ENCODE measurements at places on chromosomes 13 and 19. TPM values are rescaled to one million over a fixed set of nuclear protein-coding genes. Genes with fewer than 3 reads are reported as not detected.

GRCh38 chr13:65470781-65471180 is 1759.4 kb downstream of the PCDH9 start:
- H3K4me3 ChIP-seq, result no peak overlapping the region
- no peaks in the 10 kb centered on the region for H3K4me1 ChIP-seq
- no peaks in the 10 kb centered on the region for H3K36me3 ChIP-seq
- H3K27me3 ChIP-seq, result no peaks in the 10 kb centered on the region
- DNase-seq, result no peak
- H3K27ac ChIP-seq, result no peak overlapping the region

- H3K36me3 ChIP-seq, result no peaks in the 10 kb centered on the region
- no peaks in the 10 kb centered on the region for H3K27me3 ChIP-seq
- no peaks in the 10 kb centered on the region for H3K4me1 ChIP-seq
- H3K27ac ChIP-seq, result no peak overlapping the region
- no peak overlapping the region for H3K4me3 ChIP-seq
- DNase-seq, result no peak
Measured at GRCh38 chr13:93147298-93147645, 79.3 kb upstream of the GPC6 start.

DNA sequence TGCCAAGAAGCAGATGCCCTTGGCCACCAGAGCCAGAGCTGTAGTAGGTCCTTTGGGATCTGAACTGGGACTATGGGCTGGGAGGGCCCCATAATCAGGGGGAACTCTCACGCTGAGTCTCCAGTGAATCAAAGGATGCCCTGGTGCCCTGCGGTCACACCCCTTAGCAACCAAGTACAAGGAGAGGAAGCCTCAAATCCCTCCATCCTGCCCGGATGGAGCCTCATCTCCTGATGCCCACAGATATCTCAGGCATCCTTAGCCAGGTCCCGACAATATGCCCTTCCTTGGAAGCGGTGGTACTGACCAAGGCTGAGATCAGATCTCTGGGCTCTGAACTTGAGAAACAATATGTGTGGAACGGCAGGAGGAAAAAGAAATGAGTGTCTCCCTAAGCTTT is 1.7 kb downstream of the PLEKHA4 start:
- peaks cover 15% of the 10 kb centered on the region for H3K4me1 ChIP-seq
- H3K27ac ChIP-seq, result no peak overlapping the region

DNA sequence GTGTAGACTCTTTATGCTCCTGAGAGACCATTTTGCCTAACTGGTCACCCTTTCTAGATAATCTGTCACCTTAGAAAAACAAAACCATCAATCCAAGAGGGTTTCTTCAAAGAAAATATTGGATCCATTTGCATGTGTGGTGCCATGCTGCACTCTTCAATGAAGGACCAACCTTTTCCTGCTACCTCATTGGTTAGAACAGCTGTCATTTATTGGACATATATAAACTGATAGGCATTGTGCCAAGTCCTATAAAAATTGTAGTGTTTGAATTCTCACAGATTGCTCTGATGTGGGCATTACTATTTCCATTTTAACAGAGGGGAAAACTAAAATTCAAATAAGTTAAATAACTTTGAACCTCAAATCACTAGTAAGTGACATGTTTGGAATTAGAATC is 333.2 kb downstream of the MYO16 start:
- H3K36me3 ChIP-seq, result no peaks in the 10 kb centered on the region
- H3K27me3 ChIP-seq, result no peaks in the 10 kb centered on the region
- no peaks in the 10 kb centered on the region for H3K4me1 ChIP-seq

DNA sequence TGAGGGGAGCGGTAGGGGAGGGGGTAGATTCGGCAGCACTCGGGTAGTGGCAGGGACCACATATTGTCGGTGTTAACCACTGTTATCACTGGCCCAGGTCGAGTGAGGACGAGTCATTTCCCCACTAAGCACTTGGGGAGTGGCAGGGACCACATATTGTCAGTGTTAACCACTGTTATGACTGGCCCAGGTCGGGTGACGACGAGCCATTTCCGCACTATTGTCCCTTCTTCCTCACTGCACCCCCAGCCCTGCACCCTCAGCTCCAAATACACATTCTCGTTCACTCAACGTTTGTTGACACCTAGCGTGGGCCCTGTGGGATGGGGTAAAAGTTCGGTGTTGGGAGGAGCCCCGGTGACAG is 467 bp upstream of the CLN5 start:
- H3K27me3 ChIP-seq, result no peaks in the 10 kb centered on the region
- peaks cover 22% of the 10 kb centered on the region for H3K4me1 ChIP-seq
- peak overlapping the region; percentile 59 for H3K4me3 ChIP-seq
- peaks cover 6% of the 10 kb centered on the region for H3K36me3 ChIP-seq
- DNase-seq, result no peak

DNA sequence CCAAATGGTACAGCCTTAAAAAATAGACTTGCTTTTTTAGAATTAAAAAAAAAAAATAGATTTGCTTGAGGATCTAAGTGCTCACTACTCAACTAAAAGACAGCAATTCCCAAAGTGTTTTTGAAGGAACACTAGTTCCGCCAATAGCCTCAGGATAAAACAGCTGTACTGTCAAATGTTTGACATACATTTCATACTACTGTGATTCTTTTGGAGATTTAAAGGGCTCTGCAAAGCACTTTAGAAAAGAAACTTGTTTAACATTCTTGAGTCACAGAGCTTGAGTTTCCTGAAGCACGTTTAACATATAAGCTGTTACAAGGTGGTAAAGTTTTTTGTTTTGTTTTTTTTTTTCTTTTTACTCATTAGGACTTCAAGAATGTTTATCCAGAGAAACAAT is 23.1 kb upstream of the KLF5 start:
- H3K4me1 ChIP-seq, result no peaks in the 10 kb centered on the region
- H3K27ac ChIP-seq, result no peak overlapping the region
- no peaks in the 10 kb centered on the region for H3K27me3 ChIP-seq
- DNase-seq, result no peak
- H3K4me3 ChIP-seq, result no peak overlapping the region

DNA sequence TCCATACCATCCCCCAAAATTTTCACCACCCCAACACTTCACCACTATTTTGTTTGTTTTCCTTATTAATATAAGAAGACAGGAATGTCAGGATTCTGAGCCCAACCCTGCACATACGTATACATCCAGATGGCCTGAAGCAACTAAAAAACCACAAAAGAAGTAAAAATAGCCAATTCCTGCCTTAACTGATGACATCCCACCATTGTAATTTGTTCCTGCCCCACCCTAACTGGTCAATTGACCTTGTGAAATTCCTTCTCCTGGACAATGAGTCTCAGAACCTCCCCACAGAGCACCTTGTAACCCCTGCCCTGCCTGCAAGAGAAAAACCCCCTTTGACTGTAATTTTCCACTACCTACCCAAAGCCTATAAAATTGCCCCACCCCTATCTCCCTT is 132.5 kb downstream of the ZNF675 start:
- H3K27me3 ChIP-seq, result no peaks in the 10 kb centered on the region
- no peak overlapping the region for H3K27ac ChIP-seq
- no peaks in the 10 kb centered on the region for H3K36me3 ChIP-seq
- no peak overlapping the region for H3K4me3 ChIP-seq

DNA sequence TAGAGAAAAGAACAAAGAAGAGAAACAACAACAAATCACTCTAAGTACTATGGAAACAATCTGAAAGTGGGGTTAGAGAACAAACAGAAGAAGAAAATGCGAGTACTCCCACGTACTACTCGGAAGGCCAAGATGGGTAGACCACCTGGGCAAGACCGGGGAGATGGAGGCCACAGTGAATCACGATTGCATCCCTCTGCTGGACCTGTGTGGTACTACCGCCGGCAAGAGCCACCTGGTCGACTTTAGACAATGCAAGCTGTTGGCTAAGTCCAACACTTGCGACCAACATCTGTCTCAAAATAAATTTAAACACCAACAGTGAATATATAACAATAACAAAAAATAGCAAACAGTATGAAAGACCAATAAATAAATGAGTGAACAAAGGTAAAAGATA is 45.5 kb upstream of the ZNF91 start:
- no peak overlapping the region for H3K4me3 ChIP-seq
- no peaks in the 10 kb centered on the region for H3K27me3 ChIP-seq
- no peak for DNase-seq

DNA sequence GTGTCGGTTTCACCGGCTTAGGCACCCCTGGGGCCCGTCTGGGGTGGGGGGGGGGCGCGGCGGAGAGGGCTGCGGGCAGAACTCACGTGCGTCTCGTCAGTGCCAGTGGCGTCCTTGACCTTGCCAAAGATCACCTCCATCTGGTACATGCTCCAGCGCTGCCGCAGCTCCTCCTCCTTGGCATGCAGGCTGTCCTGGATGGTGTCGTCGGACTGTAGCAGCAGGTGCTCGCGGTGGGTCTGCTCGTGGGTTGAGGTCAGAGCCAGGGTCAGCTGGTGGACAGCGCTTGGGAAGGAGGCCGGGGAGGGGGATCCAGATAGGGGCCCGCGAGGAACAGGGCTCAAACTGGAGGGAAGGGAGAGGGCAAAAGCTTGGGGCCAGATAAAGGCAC is 4.7 kb upstream of the RGL3 start:
- H3K36me3 ChIP-seq, result no peaks in the 10 kb centered on the region
- H3K4me3 ChIP-seq, result no peak overlapping the region
- peaks cover 27% of the 10 kb centered on the region for H3K27me3 ChIP-seq
- peaks cover 33% of the 10 kb centered on the region for H3K4me1 ChIP-seq
- no peak for DNase-seq

DNA sequence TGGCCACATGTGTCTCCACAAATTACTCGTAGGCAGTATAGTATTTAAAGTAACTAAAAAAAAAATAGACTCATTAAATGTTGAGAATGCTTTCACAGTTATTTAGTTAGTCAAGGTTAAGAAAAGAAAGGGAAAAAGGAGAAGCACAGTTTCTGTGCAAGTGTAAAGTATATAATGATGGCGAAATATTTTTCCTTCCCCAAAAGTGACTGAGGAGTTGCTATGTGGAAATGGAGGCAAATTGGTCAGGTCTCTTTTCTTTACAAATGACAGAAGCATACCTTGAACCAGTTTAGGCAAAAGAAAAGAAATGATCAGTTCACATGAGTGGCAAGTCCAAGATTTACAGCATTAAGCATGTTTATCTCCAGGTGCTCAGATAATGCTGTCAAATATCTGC is 18.0 kb downstream of the CSNK1A1L start:
- no peaks in the 10 kb centered on the region for H3K4me1 ChIP-seq
- H3K4me3 ChIP-seq, result no peak overlapping the region
- no peaks in the 10 kb centered on the region for H3K27me3 ChIP-seq
- no peaks in the 10 kb centered on the region for H3K36me3 ChIP-seq

DNA sequence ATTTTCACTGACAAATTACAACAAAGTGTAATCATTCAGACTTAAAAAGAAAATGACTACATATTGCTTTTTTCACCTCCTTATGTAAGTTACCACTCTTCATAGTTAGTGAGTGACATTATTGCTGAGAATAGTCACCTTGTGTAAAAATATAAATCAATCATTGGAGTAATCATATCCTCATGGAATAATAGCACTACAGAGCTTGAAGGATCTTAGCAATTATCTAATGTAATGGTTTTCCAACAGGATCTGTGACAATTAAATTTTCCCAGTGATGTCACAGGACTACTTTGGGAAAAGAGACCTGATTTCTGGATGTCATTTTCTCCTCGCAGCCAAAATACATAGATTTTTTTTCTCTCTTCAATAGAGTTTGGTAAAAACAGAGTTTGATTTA is 833.0 kb upstream of the PCDH9 start:
- no peaks in the 10 kb centered on the region for H3K4me1 ChIP-seq
- no peak overlapping the region for H3K27ac ChIP-seq

DNA sequence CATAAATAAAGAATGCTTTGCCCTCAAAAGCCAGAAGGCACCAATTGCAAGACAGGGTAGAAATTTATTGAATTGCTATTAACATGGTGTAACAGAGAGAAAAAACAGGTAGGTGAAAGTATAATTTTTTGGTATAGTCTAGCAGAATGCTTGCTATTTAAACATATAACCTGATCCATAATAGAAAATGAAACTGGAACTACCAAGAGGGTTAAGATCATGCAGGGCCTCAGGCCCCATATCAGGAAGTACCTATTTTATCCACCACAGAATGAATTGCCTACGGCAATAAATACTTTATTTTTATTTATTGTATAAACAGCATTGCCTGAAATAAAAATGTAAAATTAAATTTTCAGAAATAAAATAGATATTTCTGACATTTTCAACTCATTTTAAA is 159.5 kb downstream of the PRR20E start:
- H3K36me3 ChIP-seq, result no peaks in the 10 kb centered on the region
- H3K4me3 ChIP-seq, result no peak overlapping the region
- no peak overlapping the region for H3K27ac ChIP-seq
- DNase-seq, result no peak
- H3K4me1 ChIP-seq, result no peaks in the 10 kb centered on the region
- no peaks in the 10 kb centered on the region for H3K27me3 ChIP-seq

GPR18 gene
- total RNA-seq, result 0.58 TPM

KLF1 gene
- total RNA-seq, result not detected

ZNF723 gene
- not detected for total RNA-seq

CACNG7 gene
- not detected for total RNA-seq

ERICH6B gene
- not detected for total RNA-seq

ZNF682 gene
- total RNA-seq, result 9.6 TPM

SCGB2B2 gene
- 0.58 TPM for total RNA-seq

PDX1 gene
- total RNA-seq, result not detected

AP1M2 gene
- total RNA-seq, result 37.8 TPM

Measured in upper lobe of right lung (tissue), 1 donor.